ENCODE measurements at places on chromosomes 5 and 9.

GRCh38 chr9:78248635-78249034 is 12.8 kb downstream of the CEP78 start:
- DNase-seq = no peak

DNA sequence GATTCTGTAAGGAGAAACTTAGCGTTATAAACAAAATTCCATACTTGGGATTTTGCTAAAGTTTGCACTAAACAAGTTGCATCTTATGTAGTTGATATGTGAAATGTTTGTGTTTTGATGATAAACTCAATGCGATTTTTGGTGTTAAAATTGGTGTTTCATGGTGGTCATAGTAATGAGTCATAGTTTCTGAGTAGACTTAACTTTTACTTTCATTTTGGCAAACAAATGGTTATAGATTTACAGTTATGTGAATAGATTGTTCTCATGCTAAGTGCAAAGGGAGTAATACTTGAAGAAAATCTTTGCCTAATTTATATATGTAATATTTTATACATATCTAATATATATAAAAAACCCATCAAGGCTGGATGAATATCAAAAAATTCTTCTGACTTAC is 107.3 kb upstream of the ELAVL2 start:
- no peak for DNase-seq

DNA sequence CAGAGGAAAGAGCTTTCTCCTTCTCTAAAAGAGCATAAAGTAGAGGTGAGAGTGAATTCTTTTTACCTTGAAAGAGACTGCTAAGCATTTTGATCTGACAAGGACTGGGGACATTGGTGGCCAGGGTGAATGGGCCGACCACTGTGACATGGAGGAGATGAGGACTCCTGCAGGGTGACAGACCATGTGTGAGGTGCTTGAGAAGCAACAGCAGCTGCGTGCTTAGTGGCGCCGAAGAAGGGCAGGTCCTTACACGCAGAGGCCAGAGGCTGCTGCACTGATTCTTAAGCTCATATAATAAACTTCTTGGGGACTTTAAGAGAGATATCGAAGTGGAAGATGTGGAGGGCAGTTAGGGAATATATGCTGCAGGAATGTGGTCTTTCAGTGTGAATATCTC is 8.7 kb upstream of the JAKMIP2 start:
- DNase-seq = no peak

- no peak for DNase-seq
These were observed 82.8 kb upstream of the PARP8 start for GRCh38 chr5:50583621-50584020.

DNA sequence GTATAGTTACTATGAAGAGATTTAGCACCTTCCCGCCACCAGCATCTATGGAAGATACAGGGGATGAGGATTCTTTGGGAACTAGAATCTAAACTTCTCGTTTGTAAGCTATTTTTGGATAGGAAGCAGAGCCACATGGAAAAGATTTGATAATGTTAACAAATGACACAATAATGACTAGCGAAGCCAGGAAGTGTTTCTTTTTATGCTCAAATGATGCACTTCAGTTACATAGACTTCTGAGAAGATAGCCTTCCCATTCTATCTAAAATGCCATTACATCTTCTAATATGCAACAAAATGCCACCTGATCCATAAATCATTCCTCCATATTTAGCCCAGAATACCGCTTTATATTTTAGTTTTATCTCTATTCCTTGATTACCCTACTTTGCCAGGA is 17.0 kb upstream of the TNC start:
- DNase-seq = no peak

DNA sequence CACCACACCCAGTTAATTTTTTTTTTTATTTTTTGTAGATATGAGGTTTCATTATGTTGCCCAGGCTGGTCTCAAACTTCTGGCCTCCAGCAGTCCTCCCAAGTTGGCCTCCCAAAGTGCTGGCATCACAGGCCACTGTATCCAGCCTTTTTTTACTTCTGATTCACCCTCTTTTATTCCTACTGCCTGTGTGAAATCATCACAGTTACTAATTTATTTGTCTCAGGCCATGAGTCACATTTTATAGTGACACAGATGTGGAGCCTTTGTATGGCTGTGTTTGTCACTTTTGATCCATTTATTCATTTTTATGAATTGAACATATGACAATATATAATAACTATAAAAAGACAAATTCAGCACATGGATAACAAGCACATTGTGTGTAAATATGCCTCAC is 67.1 kb upstream of the SNX2 start:
- no peak for DNase-seq

DNA sequence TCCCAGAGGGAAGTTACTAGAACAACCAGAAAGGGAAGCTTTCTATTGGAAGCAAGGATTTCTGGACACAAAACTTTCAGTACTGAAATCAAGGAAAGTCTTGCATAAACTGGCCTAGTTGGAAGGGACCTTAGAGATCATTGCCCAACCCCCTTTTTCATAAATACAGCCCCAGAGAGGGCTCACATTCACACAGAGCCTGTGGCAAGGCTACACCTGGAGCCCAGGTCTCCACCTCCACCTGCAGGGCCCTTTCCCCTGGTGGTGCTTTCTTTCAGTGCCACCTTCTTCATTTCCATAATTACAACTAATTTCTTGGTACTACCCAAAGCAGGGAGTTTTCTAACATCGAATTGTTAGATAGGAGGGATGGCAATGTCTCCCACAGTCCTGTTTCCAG is 85.7 kb downstream of the ADRB2 start:
- no peak for DNase-seq
